ENCODE measurements at places on chromosomes 4 and X.

- DNase-seq, result no peak
Measured at GRCh38 chrX:139795196-139795595, 87.2 kb upstream of the MCF2 start.

DNA sequence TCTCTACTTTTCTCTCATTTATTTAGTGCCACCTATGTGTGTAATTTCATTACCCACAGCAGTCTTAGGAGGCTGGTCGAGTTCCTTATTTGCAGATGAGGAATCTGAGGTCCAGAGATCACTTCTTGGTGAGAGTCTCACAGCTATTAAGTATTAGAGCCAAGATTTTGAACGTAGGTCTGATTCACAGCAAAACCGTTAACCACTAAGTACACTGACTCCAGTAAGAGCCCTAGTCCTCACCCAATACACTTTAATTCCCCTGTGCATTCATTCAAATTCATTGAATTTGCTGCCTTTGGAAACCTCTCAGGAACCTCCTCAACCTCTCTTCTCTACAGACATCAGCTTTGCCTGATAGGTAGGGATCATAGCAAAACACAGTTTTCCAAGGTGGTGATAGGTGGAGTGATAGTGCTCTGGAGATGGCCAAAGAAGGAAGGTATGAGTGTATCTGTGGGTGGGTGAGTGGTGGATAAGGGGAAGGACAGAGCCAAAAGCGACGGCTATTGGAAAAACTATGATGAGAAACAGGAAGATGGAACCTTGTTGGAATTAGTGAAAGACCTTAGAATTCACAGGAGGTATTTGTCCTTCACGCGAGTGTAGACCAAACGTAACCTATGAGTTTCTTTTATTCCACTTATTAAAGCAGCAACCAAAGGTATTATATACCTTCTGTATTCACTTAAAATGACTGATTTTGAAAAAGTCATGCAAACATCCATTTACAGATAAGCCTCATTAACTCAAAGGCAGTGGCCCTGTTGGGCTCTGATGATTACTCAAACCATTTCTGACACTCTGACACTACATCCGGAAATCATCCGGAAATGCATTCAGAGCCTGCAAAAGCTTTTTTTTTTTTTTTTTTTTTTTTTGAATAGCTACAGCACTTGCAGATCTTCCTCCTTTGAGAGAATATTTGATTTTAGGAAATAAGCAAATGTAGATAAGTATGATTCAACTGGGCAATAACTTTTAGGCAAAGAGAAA lies 6.3 kb downstream of the FMR1 start:
- DNase-seq, result no peak

DNA sequence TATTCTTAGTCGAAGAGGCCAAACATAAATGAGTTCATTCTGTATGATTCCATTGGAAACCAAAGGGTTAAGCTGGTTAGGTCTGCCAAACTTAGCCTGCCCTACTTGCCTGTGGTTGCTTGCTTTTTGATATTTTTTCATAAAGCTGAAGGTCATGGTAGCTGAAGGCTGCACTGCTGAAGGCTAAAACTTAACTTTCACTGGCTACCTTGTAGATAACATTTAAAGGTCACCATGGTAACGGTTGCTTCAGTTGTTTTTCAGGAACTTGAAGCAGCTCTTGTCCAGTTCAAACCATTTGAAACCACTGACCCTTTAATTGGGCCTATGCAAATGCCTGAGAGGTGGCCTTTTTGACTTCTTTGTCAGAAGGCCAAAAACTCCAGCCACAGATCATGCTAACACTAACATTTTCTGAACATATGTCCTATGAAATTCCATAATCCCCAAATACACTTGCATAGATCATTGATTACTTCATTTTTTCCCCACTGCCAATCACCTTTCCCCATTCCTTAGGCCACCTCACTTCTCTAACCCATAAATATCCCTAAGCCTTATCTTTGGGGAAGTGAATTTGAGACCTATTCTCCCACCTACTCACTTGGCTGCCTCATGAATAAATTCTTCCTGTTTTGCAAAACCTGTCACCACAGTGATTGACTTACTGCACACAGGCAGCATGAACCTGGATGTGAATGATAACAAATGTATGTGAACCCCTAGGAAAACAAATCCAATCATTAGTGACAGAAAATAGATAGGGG lies 10.7 kb upstream of the SMIM10L2A start:
- no peak for DNase-seq

DNA sequence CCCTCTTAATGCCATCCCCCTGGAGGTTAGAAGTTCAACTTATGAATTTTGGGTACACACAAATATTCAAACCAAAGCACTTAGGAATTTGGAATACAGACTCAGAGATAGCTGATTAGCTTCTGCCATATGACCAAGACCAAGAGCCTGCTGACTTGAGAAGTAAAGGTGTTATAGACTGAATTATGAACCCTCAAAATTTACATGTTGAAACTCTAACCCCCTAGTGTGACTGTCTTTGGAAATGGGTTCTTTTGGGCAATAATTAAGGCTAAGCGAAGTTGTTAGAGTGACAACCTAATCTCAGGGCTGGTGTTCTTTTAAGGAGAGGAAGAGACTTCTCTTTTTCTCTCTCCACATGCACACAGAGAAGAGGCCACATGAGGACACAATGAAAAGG lies 151.2 kb downstream of the COX18 start:
- DNase-seq, result no peak

DNA sequence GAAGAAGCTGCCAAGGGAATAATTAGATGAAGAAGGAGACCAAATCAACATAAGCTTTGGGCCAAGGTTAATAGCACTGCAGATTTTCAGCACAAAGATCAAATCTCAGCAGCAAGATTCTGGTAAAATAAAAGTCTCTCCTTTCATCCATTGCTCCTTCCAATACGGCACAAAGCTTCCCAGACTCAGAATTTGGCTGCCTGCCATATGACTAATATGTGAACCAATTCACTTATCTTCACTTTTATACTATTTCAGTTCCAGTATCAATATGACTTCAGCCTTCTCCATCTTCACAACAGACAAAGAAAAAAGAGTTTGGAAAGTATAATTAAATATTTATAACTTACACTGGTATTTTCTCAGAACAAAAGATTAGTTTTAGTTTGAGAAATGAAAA lies 978.3 kb upstream of the GRID2 start:
- DNase-seq, result peak; percentile 54

- DNase-seq, result peak; percentile 1
Measured at GRCh38 chr4:28973587-28974350, 1746.4 kb upstream of the PCDH7 start.

- DNase-seq, result peak; percentile 58
Measured at GRCh38 chr4:121192480-121192879, 28.4 kb upstream of the TNIP3 start.

GRCh38 chr4:156790866-156791265 lies 180.7 kb downstream of the PDGFC start:
- peak; percentile 95 for DNase-seq

DNA sequence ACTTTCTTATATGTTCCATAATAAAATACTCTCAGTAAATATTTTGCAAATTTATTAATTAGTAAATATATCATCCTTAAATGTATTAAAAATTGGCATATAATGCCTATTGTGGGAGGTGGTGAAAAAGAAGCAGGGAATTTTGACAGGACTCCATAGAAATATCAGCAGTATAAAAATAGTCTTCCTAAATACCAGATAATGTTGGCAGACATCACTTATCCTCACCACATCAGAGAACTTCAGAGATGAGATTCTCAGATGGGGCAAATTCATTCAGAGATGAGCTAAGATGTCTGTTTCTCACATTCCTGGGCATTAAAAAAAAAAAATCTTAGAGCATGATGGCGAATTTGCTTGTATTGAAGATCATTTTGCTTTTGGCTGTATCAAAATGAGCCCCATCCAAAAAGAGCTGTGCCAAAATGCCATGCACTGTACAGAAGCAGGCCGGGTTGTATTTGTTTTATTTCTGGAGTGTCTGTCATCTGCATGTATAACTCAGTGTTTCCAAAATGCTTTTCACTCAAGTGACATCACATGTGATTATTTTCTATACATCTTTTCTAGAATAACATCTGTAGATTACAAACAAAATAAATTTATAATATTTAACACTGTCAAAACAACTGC lies 41.7 kb downstream of the ATP8A1 start:
- DNase-seq, result no peak

- peak; percentile 27 for DNase-seq
Measured at GRCh38 chr4:15753786-15754185, 24.3 kb upstream of the CD38 start.

GRCh38 chrX:39532761-39533160 lies 565.0 kb downstream of the BCOR start:
- DNase-seq, result no peak

DNA sequence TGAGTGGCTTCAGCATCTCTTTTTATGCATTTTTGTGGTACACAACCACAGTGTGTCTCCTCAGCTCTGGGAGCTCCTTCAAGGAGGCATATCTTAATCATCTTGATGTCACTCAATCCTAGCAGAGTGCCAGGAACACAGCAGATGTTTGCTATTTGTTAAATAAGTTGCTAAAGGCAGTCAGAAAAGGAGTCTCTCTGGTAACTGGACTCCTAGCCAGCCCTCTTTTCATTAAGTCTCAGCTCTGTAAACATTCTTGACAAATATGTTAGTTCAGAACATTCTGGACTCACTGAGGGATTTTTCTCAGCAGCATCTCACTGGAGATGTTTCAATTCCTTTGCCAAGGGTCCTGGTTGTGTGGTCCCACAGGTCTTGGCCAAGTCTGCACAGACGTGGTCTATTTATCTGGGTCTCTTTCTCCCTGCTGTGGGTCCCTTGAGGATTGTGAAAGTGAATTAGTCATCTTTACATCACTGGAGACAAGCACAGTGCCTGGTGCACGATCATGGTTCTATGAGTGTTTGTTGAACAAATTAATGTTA lies 20.3 kb upstream of the FAM9C start:
- DNase-seq, result peak; percentile 89

- DNase-seq, result no peak
Measured at GRCh38 chr4:610411-611261, 14.7 kb upstream of the PDE6B start.

DNA sequence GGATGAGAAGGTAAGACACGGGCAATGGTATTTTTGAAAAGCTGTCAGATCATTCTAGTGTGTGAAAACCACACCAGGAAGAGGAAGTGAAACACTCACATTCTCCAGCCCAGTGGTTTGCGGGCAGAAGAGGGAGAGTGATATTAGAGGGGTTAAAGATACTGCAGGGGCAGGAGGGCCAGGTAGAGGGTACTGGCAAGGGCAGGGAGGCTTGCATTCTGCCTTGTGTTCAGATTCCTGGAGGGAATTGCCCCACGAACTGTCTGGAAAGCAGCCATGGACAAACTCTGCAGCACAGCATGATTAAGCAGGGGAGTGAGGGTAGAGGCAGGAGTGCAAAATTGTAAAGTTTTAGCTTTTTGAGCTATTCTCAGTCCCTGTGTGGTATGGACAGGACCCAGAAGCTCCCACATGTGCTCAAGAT lies 30.9 kb downstream of the NIPAL1 start:
- no peak for DNase-seq

- no peak for DNase-seq
Measured at GRCh38 chr4:164734484-164734883, 19.4 kb upstream of the SMIM31 start.

DNA sequence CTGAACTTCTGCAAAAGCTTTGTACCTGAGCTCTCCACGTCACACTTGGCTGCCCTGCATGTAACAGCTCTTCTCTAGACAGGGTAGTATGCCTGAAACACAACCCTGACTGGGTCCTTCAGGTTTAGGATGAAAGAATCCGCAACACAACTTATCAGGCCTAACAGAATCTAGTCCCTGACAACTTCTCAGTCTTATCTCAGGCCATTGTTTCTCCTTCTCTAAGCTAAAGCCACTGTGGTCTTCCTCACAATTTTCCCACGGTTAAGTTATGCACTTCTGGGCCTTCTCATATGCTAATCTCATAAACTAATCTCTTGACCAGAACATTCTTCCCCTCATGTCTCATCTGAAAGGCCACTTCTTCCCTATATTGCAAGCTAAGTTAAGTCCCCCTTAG lies 10.8 kb upstream of the TMPRSS11B start:
- DNase-seq, result no peak

DNA sequence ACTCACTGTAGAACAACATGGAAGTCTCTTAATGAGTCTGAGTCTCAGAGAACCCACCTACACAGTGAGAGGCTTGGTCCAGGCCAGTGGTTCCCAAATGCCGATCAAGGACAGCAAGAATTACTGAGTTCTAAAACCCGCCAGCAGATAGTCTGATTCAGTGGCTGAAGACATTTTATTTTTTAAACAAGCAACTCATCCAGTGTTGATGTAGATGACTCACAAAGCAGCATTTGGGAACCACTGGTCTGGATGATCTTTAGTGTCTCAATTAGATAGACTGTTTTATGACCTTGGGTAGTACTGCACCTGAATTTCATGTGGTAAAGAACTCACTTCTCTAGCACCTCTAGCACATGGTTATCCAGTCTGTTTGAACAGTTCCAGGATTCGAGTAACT lies 193.6 kb downstream of the FBXW7 start:
- DNase-seq, result peak; percentile 23

DNA sequence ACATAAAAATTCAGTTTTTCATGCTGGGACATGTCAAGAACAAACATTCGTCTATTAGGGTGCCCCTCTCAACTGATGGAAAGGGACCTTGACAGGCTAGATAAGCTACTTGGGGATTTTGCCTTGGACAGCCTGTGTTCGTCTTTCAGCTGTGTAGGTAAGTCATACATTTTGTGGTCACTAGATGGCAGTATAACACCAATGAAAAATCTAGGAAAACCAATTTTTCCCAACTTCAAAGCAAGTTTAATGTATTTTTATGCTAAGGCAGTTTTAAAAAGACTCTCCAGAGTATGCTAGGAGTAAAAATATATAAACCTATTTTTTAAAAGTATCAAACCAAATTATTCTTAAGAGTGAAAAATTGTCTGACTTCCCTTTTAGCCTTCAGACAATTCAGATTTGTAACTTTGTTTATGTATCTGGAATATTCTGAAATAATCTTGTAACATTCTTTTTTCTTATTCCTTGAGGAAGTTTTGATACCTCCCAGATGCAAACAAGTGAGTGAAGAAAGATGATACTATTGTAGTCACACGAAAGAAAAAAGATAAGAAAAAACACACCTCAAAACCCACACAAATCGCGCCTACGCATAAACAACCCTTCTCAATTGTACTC lies 158.3 kb downstream of the CPE start:
- peak; percentile 55 for DNase-seq

- DNase-seq, result no peak
Measured at GRCh38 chr4:187992971-187993370, 2.6 kb upstream of the ZFP42 start.

DNA sequence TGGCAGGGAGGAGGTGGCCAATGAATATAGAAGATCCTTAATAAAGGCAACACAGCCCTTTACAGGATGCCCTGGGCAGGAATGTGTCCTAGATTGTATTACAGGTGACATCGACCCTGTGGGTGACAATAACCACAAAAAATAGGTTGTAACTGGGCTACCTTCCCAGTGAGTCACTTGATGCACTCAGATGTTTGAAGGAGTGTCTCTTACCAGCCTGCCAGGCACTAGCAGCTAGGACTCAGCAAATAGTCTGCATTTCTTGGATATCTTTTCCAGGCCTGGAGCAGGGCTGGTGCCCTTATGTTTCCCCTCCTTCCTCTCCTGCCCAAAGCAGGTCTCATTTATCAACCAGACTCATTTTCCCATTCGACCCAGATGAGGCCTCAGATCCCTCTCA lies 50.9 kb upstream of the TMEM164 start:
- DNase-seq, result no peak
